ENCODE measurements at places on chromosomes 7 and 10.

- DNase-seq = no peak
Observed at GRCh38 chr10:74083304-74083703, 67.3 kb downstream of the AP3M1 start.

- no peak for DNase-seq
Observed at GRCh38 chr7:11623093-11623678, 208.8 kb downstream of the THSD7A start.

DNA sequence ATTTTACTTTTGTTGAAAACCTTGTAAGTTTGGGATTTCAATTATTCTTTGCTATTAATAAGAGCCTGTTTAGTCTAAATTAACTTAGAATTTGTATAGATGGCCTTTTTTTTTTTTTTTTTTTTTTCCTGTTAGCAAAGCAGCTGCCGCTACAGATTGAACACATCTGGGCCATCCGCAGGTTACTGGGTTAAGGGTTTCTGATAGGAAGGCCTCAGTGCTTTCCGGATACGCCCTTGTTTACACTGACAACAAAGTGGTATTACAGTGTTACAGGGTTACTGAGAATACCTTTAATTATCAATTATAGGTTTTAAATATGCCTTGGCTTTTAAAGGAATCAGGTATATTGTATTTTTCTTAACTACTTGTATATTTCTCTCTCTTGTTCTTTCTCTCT lies 76.8 kb downstream of the PTN start:
- DNase-seq = no peak

- no peak for DNase-seq
Observed at GRCh38 chr10:16367621-16368292, 69.1 kb upstream of the PTER start.

DNA sequence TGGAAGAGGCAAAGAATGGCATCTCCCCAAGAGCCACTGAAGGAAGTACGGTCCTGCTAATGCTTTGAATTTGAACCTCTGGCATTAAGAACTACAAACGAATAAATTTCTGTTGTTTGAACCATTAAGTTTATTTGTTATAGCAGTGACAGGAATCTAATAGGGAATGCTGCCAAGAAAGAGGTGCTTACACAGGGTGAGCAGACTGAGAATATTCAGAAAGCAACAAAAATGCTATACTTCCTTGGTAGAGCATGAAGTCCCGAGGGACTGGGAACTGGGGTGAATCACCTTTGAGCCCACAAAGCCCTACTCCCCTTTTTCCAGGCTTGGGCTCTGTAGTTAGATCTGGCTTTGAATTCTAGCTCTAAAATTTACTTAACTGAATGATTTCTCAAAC lies 45.0 kb downstream of the PANK1 start:
- no peak for DNase-seq

GRCh38 chr10:70578371-70578947 lies 24.1 kb downstream of the PRF1 start:
- DNase-seq = no peak

DNA sequence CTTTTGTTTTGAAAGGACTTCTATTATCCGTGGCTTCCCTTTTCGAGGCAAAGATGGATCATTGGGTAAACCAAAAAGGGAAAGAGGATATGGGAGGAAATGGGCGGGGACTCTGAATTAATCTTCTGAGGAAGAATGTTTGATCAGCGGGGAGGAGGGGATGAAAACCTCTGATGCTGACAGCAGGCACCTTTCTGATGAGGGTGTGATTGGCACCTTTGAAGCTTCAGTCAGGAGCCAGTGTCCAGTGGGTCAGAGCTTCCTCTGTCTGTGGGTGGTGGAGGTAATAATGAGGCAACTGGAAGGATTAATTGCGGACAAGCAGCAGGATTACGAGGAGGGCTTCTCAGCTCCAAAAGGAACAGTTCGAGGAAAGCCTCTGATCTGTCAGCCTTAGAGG lies 877.6 kb downstream of the LRMDA start:
- DNase-seq = no peak

GRCh38 chr7:74665296-74665938 lies 7.9 kb downstream of the GTF2I start:
- DNase-seq = no peak

DNA sequence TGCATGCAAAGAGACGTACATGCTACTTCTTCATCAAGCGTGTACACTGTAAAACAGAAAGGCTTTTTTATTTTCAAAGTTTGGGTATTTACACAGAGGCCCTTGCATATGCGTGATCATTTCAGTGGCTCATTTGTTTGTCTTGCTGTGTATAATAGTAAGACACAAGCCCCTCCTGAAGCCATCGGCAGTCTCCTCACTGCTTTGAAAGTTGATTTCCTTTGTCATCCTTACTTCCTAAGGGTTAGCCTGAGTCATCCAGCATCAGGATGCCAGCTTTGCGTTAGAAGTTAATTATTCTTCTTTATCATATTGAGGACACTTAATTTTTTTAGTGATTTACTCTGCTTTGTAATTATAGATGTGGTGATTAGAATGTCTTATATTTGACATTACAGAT lies 72.5 kb upstream of the CTBP2 start:
- DNase-seq = no peak

DNA sequence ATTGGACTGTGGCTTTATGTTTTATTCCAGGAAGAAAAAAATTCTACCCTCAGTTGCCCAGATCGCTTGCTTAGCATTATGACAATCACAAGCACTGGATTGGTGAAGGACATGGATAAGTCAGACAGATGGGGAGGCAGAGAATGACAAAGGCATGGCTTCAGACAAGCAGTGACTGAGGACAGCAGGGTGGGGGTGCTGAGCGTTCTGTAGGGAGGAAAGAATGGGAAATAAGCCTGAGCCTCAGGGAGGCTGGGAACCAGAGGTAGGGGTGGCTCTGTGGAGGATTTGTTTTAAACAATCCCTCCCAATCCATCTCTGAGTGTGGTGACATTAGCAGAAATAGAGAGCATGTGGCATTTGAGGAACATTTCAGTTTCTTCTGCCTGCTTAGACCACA lies 896.9 kb downstream of the CCSER2 start:
- DNase-seq = no peak

- DNase-seq = no peak
Observed at GRCh38 chr7:92584953-92585352, 5.2 kb downstream of the FAM133B start.

Data from GM12892 (cell line).